HAP-1 (cell line): ENCODE measurements at places on chromosomes 3 and 15.

DNA sequence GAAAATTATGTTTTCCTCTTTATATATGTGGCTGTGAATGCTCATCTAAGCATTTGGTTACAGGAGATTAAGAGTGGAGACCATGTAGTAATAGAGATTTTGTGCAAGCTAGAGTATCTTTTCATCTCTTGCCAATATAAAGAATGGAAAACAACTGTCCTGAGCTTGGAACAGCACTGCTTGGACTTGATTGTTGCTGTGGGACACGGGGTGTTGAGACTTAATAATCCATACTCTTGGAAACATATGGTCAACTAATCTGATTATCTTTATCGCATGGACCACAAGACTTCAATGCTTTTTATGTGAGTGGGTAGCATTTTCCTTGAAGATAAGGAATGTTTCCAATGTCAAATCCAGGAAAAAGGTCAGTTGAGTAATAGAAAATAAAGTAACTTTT lies 806.3 kb downstream of the DIPK2A start:
- DNase-seq = no peak

DNA sequence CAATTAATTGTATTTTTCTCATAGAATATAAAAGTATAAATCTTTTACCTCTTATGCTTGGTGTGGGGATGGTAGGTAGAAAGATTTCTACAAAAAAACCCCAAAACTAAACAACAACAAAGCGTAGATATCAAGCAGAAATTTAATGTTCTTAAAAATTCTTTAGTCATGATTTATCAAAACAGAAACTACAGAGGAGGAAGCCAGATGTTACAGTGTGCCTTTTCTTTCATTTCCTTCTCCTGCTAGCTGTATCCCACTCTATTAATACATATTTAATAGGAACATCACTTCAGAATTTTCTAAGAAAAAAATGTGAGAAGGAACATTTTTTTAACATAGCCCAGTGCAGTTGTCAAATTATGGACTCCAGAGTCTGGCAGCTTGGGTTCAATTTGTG lies 420.6 kb downstream of the TUSC7 start:
- DNase-seq = no peak

- no peak for DNase-seq
Observed at GRCh38 chr3:188578576-188579363, 424.8 kb downstream of the LPP start.

- no peak for DNase-seq
Observed at GRCh38 chr3:105828703-105829102, 40.1 kb downstream of the CBLB start.

GRCh38 chr15:93451822-93452221 lies 362.8 kb upstream of the RGMA start:
- DNase-seq = no peak

DNA sequence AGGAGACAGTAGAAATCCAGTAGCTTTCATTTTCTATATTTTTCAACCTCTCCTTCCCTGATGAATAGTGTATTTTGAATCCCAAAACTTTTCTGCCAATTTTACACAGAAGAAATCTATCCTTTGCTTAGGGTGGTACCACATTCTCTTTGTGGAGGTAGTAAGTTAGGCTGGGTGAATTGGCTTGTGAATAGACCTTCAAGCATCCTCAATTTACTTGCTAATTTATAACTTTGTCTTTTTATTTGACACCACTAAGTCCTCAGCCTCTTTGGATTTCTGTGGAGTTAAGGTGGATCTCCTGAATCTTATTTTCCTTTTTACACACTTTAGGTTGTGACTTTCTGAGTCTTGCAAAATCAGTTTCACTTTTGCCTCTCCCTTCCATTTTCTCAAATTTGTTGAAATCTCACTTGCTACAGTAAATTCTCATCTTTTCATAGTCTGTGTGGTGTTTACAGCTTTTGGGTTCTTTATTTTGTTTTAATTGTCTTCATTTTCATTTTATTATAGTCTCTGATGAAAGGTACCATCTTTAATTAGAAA lies 5.7 kb upstream of the PLSCR1 start:
- no peak for DNase-seq

- no peak for DNase-seq
Observed at GRCh38 chr3:14352002-14352627, 50.3 kb upstream of the SLC6A6 start.

- DNase-seq = no peak
Observed at GRCh38 chr3:37181756-37182155, 7.4 kb upstream of the LRRFIP2 start.
